ENCODE measurements at places on chromosomes 4 and X.

- no peak for DNase-seq
Observed at GRCh38 chrX:24494647-24495075, 29.6 kb downstream of the PDK3 start.

- no peak for DNase-seq
Observed at GRCh38 chr4:18689308-18690115, 668.0 kb upstream of the LCORL start.

DNA sequence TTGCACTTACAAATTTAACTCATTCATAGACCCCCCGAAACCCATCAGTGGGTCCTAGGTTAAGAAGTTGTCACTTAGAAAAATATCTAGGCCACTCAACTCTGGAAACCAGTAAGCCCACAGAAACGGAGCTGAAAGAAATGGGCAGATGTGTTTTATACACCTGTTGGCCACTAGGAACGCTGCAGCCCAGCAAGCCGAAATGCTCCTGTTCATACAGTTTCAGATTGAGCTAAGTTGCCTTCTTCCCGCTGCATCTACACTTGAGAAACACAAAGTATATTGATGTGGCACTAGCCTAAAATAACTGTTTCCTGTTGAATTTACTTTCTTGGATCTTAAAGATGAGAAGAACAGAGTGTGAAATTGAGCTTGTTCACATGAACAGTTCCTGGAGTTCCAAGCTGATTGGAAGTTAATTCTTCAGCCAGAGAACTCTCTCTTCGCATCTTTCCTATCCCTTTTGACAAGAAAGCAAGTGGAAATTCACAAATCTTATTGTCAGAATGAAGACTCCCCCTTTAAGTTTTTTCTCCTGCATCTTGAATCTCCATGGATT lies 174.1 kb downstream of the RBMX2 start:
- DNase-seq: no peak

- no peak for DNase-seq
Observed at GRCh38 chrX:39011454-39012221, 210.4 kb downstream of the MID1IP1 start.

GRCh38 chr4:110510955-110511544 lies 35.1 kb downstream of the ENPEP start:
- no peak for DNase-seq

DNA sequence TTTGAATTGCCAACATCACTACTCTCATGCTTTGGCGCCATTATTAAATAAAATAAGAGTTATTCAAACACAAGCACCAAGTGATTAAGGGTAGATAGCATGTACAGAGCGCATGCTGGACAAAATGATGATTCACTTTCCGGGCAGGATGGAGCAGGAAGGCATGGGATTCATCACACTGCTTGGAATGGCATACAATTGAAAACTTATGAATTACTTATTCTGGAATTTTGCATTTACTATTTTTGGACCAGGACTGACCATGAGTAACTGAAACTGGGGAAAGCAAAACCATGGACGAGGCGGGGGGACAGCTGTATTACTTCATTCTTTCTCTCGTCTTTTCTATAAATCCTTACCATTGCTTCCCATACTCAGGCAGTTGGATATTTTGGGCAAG lies 28.5 kb upstream of the FGF5 start:
- no peak for DNase-seq

DNA sequence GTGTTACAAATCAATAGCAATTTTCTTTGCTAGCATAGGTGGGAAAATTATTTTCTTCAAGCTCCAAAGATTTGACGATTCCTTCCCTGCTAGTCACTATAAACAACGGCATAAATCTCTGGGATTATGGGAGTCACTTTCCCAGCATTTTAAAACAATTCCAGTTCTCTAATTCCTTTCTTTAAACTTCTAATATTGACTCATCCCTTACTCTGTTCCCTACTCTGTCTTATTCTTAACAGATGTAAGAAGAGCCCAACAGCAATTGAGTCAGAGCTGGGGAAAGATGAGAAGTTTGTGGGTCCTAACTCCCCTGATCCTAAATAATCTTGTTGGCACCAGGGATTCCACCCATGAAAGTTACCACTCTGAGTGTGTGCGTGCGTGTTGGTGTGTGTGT lies 47.4 kb upstream of the IL21 start:
- no peak for DNase-seq

DNA sequence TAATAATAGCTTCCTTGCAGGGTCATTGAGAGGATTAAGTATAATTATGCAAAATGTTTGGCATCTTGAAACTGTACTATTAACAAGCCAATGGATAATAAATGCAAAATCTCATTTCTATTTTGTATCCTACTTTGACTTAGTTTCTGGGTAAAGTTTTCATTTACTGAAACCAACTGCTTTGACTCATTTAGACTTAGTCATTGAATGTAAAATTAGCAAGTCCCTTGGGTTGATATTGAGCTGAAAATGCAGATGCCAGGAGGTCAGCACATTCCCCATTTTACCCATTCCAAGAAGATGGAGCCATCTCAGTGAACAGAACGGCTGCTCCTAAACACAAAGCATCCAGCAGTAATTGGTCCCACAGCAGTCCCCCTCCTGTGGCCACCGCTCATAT lies 74.7 kb upstream of the GATB start:
- DNase-seq: no peak

DNA sequence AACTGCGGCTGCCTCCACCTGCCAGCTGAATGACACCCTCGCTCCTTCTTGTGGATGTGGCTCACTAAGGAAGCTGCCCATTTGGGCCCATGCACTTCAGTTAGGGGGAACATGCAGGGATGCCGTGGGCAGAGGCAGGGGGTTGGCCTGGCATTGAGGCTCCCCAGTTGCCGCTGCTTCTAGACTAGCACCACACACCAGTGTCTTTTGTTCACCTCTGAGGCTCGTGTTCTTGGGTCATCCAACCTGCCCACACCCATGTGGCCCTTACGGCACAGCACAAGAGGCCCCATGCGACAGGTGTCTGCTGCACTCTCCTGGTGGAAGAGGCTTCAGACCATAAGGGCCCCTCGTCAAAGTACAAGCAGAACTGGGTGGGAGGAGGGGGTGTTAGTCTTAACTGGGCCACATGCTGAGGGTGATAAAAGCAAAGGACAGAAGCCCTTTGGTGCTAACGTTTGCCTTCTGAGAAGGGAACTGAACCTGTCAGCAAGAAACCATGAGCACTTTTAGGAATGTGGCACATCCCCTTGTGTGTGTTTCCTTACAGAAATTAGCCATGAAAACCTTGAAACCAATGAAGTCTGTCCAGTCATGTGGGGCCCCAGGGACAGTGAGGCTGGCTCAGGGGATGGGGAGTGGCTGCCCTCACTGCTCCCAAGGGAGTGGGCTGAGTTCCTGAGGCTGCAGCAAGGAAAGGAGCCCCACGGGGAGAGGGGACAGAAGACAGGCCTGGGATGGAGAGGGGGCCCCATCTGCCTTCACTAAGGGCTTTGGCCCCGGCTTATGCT lies 39.2 kb downstream of the MAP7D3 start:
- DNase-seq: no peak

- no peak for DNase-seq
Observed at GRCh38 chrX:12469296-12469695, 321.9 kb upstream of the PRPS2 start.

Measured in T-helper 2 cell treated with Interferon-gamma antibody and Interleukin-4, amounts not matched to agents 5 μg/mL and 100 μg/mL, for 36 hours (primary cell).